CD4-positive, alpha-beta T cell treated with Interleukin-2 at 100 ng/mL for 4 hours (primary cell): ENCODE measurements at places on chromosomes 3 and 15.

GRCh38 chr15:51775967-51776816, 24.8 kb downstream of the TMOD2 start:
- peak; percentile 62 for DNase-seq

GRCh38 chr15:79195802-79196201, 86.7 kb upstream of the ANKRD34C start:
- no peak for DNase-seq

GRCh38 chr3:117398141-117398899, 688.7 kb downstream of the TUSC7 start:
- no peak for DNase-seq

DNA sequence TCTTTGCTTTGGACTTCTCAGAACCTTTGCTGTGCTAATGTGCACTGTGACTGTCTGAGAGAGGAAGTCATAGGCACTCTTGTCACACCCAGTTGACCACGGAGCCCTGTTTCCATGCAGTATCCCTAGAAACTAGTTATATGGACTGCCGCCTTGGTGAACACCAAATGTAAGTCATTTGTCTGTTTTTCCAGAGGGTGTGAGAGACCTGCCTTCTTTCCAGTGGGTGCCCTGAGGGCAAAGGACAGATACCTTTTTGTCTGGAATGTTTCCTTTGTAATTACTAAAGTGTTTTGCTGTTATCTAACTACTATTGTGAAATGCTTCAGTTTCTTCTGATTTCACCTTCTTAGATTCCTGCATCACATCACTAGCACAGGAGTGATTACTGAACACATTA, 91.8 kb downstream of the LARS2 start:
- DNase-seq, result no peak

- no peak for DNase-seq
Observed at GRCh38 chr15:95937128-95937528, 393.4 kb upstream of the NR2F2 start.

DNA sequence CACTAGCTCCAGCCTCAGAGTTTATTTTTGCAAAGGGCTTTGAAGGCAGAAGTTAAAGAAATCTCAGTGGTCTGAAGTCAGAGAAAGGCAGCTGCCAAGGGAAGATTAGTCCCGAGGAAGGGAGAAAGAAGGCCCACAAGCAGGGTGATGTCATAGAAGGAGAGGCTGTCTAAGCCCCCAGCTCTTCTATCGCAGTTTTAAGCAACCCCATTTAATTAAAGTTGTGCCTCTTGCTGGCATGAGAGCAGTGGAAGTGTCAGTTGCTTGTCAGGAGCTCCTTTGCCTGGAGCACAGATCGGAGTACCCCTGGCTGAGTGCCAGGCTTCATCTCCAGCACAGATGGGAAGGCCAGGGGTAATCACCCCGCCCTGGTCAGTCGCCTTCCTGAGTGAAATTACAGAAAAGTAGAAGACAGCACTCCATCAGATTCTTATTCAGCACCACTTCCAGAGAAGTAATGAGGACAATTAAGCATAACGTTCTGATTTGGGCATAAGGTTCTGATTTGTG, 530.7 kb downstream of the EPHB1 start:
- DNase-seq, result no peak

DNA sequence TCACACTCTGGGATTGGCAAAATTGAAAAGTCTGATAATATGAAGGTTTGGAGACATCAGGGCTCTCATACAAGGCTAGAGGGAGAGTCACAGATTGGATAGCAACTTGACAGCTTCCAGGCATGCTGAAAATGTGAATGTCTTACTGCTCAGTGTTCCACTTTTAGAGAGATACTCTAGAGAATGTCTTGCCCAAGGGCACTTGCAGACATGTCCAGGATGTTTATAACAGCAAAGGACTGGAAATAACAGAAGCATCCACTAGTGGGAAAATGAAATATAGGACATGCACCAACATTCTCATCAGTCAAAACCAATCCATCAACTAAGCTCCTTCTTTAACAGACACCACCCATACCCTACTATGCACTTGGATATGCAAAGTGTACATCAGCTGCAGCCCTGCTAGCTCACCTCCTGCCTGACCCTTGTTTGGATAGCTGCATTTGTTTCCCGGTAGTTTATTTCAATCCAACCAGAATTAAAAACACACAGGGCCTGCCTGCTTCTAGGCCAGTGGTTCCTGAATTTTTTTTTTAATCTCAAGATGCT, 101.6 kb upstream of the ARHGEF3 start:
- DNase-seq, result no peak

DNA sequence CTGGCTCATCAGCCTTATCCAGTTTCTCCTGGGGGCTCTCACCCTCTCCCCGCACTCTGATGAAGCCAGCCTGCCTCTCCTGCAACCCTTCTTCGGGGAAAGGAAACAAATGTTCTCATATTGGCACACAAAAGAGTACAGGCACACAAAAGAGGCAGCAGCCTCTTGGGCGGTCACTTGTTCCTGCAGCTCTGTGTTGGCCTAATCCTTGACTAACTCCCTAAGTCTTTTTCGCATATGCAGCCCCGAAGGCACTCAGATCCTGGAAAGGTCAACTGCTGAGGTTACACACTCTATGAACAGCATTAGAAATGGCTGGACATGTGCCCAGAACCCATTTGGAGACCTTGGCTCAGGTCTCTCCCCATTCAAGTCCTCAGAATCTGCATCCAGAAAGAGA, 7.4 kb upstream of the CAMP start:
- no peak for DNase-seq

- DNase-seq, result no peak
Observed at GRCh38 chr3:79038636-79039035, 729.2 kb downstream of the ROBO1 start.

GRCh38 chr15:57152666-57153539, 223.4 kb upstream of the CGNL1 start:
- DNase-seq, result peak; percentile 33

GRCh38 chr15:70024521-70024920, 73.2 kb downstream of the TLE3 start:
- no peak for DNase-seq

GRCh38 chr3:183710231-183710630, 12.6 kb downstream of the YEATS2 start:
- DNase-seq, result no peak

DNA sequence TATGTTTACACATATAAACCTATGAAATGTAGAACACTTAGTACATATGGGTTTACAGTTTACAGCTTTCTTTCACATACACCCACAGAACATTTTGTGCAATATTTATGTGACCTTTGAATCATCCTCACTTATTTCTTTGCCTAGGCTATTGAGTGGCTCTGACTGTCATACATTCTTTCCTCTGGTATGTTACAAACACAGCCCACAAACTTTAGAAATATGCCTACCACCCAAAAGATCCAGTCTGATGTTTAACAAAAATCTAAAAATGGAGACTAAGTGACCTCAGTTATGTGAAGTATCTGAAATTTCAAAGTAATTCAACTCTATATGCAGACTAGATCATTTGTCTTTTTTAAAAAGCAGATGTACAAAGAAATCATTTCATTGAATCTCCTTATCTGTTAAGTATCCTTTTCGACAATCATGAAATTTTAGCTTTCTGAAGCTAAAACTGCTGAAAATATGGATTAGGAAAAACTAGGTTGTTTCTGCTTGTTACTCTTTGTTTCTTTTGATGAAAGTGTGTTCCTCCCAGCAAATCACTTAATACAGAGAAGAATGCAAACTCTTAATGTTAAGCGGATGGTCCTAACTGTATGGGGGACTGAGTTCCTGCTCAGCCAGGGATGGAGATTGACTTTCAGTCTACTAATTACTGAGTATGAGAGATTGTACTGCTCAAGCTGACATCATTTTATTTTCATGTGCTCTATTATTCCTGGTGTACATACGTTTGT, 27.7 kb downstream of the CCDC54 start:
- no peak for DNase-seq

DNA sequence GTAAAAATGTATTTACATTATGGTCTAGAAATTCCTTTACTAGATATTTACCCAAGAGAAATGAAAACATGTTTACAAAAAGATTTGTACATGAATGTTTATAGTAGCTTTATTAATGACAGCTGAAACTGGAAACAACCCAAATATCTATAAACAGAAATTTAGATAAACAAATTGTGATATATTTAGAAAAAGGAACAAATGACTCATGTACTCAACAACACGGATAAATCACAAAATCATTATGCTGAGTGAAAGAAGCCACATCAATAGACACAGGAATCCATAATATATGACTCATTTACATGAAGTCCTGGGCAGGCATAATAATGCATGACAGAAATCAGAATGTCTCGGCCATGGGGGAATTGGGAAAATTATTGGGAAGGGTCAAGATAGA, 1020.2 kb downstream of the SQOR start:
- DNase-seq, result no peak

DNA sequence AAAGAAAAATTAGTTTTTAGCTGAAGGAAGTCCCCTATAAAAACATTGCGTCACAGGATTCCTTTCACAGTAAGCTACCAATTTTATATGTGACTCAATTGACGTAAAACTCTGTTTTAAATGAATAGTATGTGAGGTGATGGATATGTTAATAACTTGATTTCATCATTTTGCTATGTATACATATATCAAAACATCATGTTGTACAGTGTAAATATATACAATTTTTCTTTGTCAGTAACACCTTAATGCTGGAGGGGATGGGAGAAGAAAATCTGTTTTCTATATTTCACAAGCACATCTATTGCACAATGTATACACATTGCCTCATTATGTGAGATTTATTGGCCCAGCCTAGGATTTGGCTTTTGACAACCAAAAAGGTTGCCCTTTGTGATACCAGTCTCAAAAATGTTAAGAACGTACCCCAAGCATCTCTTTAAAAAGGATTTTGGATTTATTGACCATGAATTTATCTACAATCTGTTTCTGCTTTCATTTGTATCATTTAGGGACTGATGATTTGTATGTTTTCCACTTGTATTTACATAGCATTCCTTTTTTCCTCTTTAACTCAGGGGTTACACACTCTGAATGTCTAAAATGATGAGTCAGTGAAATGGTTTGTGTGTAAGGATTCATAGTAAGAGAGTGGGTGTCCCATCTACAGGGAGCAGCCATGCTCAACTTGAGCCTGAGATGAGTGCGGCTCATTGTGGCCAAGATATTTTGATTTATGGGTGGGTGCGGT, 62.6 kb downstream of the CRTC3 start:
- no peak for DNase-seq

DNA sequence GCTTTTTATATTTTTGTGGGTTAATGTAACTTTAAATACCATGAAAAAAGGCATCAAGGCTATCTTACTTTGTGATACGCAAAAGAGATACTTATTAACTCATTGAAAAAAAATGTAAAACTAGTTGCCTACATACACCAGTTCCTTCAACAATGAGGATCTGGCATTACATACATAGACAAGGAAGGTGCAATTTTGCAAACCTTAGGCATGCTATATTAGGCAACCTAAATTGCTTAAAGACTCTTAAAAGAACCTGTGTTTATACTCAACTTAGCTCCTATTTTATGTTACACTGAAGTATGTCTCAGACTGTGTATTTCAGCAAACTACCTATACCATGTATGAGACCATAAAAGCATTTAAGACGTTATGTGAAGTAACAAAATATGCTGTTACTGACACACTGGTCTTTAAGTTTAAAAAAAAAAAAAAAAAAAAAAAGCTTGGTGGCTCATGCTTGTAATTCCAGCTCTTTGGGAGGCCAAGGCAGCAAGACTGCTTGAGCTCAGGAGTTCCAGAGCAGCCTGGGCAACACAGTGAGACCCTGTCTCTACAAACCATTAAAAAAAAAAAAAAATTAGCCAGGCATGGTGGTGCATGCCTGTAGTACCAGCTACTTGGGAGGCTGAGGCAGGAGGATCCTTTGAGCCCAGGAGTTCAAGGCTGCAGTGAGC, 9.1 kb downstream of the TASOR start:
- DNase-seq, result no peak

GRCh38 chr3:4615750-4616149, 122.6 kb downstream of the ITPR1 start:
- no peak for DNase-seq

GRCh38 chr15:25487226-25487884, 48.5 kb upstream of the UBE3A start:
- DNase-seq, result no peak

DNA sequence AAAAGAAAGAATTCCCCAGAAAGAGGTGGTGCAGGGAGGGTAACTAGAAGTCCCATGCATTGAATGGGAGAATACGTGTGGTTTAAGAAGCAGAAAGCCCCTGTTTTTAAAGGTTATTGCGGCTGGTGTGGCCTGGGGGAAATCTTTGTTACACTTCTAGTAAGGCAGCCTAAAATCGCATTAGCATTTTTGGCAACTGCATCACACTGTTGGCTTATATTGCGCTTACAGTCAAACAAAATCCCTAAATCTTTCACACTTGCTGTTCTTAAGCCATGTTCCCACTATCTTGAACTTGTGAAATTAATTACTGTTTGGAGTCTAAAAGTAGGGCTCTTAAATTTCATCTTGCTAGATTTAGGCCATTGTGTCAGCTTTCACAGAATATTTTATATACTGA, 66.0 kb upstream of the GOLIM4 start:
- no peak for DNase-seq

GRCh38 chr3:135238871-135239614, 444.0 kb downstream of the EPHB1 start:
- DNase-seq, result no peak

DNA sequence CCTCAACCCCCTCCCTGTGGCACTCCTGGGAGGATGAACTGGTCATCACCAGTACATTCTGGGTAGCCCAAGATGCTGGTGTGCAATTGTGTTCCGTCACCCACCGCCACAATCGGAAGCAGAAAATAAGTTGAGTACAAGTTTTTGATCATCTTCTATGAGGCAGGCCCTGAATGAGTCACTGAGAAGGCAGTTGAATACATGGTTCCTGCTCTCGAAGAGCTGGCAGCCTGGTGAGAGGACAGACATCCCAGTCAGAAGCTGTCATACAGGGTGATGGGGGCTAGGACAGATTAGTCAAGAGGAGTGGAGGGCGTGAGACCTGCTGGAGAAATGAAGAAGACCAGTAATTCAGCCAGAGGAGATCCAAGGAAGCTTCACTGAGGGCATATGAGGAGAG, 6.2 kb downstream of the CEMIP start:
- DNase-seq, result no peak

DNA sequence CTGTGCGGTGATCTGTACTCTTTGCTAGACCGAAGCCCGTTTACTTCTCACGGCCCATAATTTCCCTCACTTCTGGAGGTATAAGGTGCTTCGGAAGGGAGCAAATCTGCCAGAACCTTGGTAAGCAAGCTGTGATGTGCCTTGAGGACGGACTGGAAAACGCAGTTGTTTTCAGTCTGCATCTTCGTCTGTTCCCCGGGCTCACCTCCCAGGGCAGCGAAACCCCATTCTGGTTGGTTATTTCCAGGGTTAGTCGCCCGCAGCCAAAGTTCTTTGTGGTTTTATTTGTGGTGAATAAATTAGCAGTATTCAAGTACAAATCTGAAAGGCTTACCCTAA, 401 bp downstream of the RAMAC start:
- peak; percentile 14 for DNase-seq

- no peak for DNase-seq
Observed at GRCh38 chr3:42023380-42023779, 61.5 kb upstream of the ULK4 start.

- no peak for DNase-seq
Observed at GRCh38 chr3:159008401-159008800, 206.5 kb downstream of the MFSD1 start.

GRCh38 chr15:43954181-43954621, 127.4 kb downstream of the WDR76 start:
- DNase-seq, result no peak

- DNase-seq, result no peak
Observed at GRCh38 chr3:128275316-128276145, 122.2 kb downstream of the EEFSEC start.
